ENCODE measurements at places on chromosomes 5 and 9.

- no peak for DNase-seq
- H3K36me3 ChIP-seq = peaks cover 1% of the 10 kb centered on the region
- H3K27ac ChIP-seq = no peak overlapping the region
- H3K4me1 ChIP-seq = peaks cover 31% of the 10 kb centered on the region
- H3K27me3 ChIP-seq = no peaks in the 10 kb centered on the region
- H3K4me3 ChIP-seq = no peak overlapping the region
Measured at GRCh38 chr9:94881454-94881853, 155.0 kb downstream of the AOPEP start.

DNA sequence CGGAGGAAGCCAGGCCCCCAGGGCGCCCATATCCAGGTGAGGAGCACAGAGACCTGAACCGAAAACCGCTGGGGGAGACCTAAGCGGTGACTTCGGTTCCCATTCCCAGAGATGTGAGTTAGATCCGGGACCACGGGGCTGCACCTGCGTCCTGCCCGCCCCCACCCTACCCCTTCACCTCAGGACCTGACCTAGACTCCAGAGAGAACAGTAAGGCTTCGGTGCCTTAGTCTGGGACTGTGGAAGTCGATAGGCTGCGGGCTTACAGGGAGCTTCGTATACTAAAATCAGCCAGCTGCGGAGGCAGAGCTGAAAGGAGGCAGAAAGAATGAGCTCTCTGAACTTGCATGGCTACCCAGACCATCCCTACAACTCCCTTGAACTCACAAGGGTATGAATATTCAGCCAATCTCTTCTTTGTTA is 518 bp upstream of the FAM13B start:
- peaks cover 66% of the 10 kb centered on the region for H3K4me1 ChIP-seq
- peak overlapping the region; percentile 99 for H3K4me3 ChIP-seq
- peaks cover 4% of the 10 kb centered on the region for H3K36me3 ChIP-seq

DNA sequence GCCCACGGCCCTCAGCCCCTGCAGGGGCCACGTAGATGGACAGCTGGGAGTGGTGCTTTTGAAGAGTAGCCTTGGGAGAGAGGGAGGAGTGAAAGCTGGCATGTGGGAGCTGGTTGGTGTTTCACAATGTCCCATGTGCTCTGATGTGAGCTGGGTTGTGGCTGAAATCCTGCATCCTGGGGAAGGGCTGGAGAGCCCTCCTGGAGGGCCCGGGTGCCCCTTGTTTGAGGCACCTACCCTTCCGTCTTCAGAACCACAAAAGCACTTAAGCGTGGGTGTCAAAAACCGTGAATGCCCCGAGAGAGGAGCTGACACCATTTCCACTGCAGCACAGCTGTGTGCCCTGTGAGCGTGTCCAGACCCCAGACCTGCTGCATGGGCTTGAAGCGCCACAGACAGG is 199.1 kb upstream of the ZNF618 start:
- H3K4me3 ChIP-seq = no peak overlapping the region
- no peaks in the 10 kb centered on the region for H3K4me1 ChIP-seq
- H3K36me3 ChIP-seq = no peaks in the 10 kb centered on the region
- H3K27me3 ChIP-seq = peaks cover 18% of the 10 kb centered on the region

DNA sequence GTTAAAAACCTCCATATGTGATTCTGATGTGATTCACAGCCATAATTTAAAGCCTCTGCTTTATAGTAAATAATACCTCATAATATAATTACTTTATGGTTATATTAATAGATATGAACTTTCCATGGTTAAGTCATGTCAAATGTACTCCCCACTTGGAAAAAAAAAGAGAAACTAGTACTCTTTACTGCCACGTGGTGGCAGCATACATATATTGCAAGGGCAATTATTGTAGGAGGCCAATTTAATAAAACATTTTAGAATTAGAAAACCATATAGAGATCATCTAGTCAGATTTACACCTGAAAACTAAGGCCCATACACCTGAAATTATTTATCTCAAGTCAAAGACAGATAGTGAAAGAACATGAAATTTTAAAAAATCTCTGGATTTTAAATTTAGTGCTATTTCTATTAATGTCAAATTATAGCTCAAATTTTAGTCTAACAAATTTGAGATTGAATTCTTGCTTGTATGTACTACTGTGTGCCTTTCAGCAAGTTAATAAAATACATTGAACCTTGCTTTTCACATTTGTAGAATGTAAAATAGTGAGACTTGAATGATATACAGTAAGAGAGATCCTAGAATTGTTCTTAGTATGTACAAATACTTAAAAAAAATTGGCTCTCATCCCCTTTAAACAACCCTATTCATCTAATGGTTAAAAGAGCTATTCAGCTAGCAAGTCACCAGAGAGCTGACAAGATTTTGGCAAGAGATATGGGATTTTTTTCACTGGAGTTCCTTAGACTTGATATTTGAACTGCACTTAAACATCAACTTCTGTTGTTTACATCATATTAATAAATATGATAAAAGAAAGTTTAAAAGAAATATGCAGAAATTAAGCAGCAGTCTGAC is 603.8 kb downstream of the TLE4 start:
- no peak overlapping the region for H3K27ac ChIP-seq
- H3K36me3 ChIP-seq = no peaks in the 10 kb centered on the region

DNA sequence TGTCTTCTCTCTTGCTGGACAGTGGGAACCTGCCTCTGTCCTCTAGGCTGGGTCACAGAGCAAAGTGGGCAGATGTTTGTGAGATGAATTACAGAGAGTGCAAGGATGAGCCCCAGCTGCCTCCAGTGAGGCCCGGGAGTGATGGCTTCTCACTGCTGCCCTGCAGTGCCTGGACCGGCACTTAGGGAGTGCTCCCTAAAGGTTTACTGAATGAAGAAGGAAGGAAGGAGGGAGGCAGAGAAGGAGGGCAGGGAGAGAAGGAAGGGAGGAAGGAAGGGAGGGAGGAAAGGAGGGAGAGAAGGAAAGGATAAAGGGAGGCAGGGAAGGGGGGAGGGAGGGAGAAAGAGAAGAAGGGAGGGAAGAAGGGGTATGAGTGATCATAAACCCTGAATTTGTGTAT is 42.7 kb upstream of the GRHPR start:
- H3K27ac ChIP-seq = no peak overlapping the region
- DNase-seq = no peak
- H3K4me1 ChIP-seq = no peaks in the 10 kb centered on the region
- H3K27me3 ChIP-seq = peaks cover 9% of the 10 kb centered on the region

GRCh38 chr5:17878541-17878940 is 244.3 kb downstream of the TAF11L14 start:
- no peak for DNase-seq
- H3K4me3 ChIP-seq = no peak overlapping the region
- no peaks in the 10 kb centered on the region for H3K4me1 ChIP-seq
- no peak overlapping the region for H3K27ac ChIP-seq
- H3K27me3 ChIP-seq = no peaks in the 10 kb centered on the region
- no peaks in the 10 kb centered on the region for H3K36me3 ChIP-seq

DNA sequence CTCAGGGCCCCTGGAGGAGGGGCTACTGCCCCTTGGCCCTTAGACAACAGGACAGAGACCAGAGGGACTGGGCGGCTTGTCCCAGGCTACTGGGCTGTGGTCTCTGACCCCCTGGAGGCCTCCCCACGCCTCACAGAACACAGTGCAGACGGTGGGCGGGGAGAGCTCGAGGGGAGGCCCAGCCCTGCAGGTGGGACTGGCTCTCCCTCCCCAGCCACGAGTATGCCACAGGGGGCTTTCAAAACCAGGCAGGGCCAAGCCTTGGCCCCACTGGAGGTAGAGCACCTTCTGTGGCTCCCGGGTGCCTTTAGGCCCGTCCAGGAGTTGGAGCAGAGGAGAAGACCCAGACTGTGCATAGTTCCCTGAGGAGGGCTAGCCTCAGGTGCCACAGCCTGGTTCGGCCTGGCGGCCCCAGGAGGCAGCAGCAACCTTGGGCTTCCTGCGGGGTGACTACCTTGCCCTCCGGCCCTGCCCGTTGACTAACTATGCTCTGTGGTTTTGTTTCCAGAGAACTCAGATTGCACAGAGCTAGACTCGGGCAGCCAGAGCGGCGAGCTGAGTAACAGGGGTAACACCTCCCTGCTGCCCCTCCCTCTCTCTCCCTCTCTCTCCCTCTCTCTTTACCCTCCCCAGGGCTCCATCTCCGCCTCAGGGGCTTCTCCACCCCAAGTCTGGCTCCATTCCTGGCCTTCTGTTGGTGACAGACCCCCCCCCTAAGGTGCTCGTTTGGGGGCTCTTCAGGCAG is 15.5 kb downstream of the CARD19 start:
- no peak overlapping the region for H3K4me3 ChIP-seq
- H3K27ac ChIP-seq = no peak overlapping the region
- peaks cover 7% of the 10 kb centered on the region for H3K36me3 ChIP-seq
- peaks cover 31% of the 10 kb centered on the region for H3K4me1 ChIP-seq

GRCh38 chr9:134327671-134328231 is 1.5 kb downstream of the RXRA start:
- no peak for DNase-seq
- no peak overlapping the region for H3K4me3 ChIP-seq

- H3K4me3 ChIP-seq = no peak overlapping the region
- H3K27me3 ChIP-seq = no peaks in the 10 kb centered on the region
- no peak for DNase-seq
- H3K4me1 ChIP-seq = peaks cover 49% of the 10 kb centered on the region
Measured at GRCh38 chr9:37197158-37198038, 77.0 kb downstream of the ZCCHC7 start.

DNA sequence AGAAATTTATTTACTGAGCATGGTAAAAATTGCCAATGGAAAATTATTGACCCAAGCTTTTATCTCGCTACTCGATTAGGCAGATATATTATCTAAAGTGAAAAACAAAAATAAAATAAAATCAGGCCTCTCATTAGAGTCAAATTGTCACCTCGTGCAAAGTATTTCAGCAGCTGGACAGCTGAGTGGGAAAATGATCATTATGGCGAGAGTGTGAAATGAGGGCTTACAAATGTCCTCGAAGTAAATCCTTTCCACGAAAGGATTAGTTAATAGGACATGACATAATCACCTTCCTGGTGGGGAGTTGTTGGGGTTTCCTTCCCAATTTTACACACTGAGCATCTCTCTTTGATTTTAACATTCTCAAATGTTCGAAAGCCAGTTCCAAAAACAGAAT is 5.4 kb upstream of the DPYSL3 start:
- peaks cover 12% of the 10 kb centered on the region for H3K27me3 ChIP-seq
- H3K4me1 ChIP-seq = no peaks in the 10 kb centered on the region
- no peak for DNase-seq
- no peak overlapping the region for H3K27ac ChIP-seq

DNA sequence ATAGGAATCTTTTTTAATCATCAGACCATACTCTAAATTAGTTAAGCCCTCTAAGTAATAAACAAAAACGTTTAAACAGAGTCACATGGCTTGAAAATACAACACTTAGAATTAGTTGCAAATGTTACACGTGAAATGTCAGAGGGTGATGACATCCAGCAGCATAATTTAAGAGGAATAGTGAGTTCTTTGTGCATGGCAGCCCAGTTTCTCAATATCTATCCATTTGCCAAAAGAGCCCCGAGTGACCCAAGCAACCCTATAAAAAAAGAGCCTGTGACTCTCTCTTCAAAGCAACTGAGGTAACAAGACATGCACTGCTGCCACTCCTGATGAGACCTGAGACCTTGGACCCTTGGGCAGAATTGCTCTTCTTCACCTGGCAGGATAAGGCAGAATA is 96.9 kb upstream of the RASA1 start:
- H3K27ac ChIP-seq = no peak overlapping the region
- no peak for DNase-seq
- H3K4me1 ChIP-seq = no peaks in the 10 kb centered on the region
- no peaks in the 10 kb centered on the region for H3K36me3 ChIP-seq

DNA sequence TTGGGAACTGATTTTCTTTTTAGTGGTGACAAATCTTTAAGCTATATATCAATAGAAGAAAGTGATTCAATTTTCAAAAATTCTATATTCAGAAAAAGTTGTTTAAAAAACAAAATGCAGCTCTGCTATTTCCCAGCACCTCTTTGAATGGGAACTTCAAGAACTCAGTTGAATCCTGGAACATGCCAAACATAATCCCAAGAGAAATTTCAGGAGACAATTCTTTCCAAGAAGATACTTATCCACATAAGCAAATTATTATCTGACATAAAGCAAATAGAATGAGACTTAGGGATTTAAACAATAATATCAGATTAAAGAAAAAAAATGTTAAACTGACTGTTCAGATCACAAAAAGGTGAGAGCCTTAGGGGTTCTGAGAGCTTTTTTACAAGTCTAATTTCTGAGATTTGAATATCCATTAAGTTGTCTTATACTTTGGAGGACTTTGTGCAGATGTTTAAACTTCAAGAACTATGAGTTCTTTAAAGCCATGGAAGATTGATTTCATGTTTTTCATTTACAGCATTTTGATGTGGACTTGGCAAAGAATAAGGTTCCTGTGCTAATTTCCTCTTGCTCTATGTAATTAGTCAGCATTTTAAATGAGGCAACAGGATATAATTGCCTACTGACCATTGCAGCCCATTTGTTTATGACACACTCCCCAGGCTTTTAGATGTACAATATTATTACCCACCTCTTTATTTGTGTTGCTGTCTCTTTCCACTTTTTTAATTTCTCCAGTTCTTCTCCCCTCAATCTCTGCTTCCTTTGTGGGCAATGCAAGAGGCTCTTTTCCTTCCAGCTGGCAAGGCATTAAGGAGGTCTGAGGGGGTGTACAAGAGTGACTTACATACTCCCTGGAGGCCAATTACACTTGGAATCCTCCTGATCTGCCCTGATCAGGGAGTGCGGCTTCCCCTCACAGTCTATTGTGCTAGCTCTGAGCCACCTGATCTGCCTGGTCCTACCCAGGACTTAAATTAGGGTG is 419.1 kb downstream of the NR2F1-AS1 start:
- H3K27me3 ChIP-seq = no peaks in the 10 kb centered on the region
- no peak overlapping the region for H3K27ac ChIP-seq
- H3K4me3 ChIP-seq = no peak overlapping the region
- no peaks in the 10 kb centered on the region for H3K36me3 ChIP-seq

DNA sequence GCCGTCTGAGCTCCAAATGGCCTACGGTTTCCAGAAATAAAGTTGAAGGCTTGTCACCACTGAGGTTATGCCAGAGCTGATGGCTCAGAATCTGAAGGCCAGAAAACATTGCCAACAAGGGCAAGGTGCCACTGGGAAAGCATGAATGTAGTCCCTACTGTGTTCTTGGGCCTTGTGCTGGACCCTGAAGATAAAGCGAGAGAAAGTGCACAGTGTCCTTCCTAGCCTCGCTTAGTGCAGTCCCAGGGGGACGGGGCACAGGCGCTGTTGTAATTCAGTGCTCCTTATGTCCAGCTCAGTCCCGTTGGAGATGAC is 84.5 kb downstream of the NDFIP1 start:
- DNase-seq = no peak
- H3K4me1 ChIP-seq = no peaks in the 10 kb centered on the region
- H3K36me3 ChIP-seq = no peaks in the 10 kb centered on the region
- peaks cover 1% of the 10 kb centered on the region for H3K27me3 ChIP-seq
- no peak overlapping the region for H3K27ac ChIP-seq
- H3K4me3 ChIP-seq = no peak overlapping the region

- no peak overlapping the region for H3K27ac ChIP-seq
- peaks cover 60% of the 10 kb centered on the region for H3K36me3 ChIP-seq
- peaks cover 79% of the 10 kb centered on the region for H3K4me1 ChIP-seq
Measured at GRCh38 chr5:55031492-55031891, 7.4 kb downstream of the GZMK start.

GRCh38 chr5:143812085-143812705 is at the start of gene HMHB1:
HMHB1 (plus strand) TSS chr5:143812161.
- no peaks in the 10 kb centered on the region for H3K27me3 ChIP-seq
- peaks cover 23% of the 10 kb centered on the region for H3K4me1 ChIP-seq
- no peak for DNase-seq
- no peaks in the 10 kb centered on the region for H3K36me3 ChIP-seq

GRCh38 chr9:135215571-135216161 is 128.2 kb downstream of the OLFM1 start:
- peaks cover 7% of the 10 kb centered on the region for H3K27me3 ChIP-seq
- no peak overlapping the region for H3K27ac ChIP-seq
- no peaks in the 10 kb centered on the region for H3K4me1 ChIP-seq
- H3K36me3 ChIP-seq = no peaks in the 10 kb centered on the region
- no peak for DNase-seq
